Frontal cortex (tissue), 4 donors: ENCODE measurements at places on chromosomes 3 and 15. TPM values are rescaled to one million over a fixed set of nuclear protein-coding genes. Genes with fewer than 3 reads are reported as not detected.

Gene TIGIT
- not detected for total RNA-seq

Gene ATP13A5
- total RNA-seq = 0.41 TPM

Gene PRTG
- total RNA-seq = 2.4 TPM

Gene RTP1
- total RNA-seq = 0.41 TPM

Gene CCR5
- under 0.01 TPM for total RNA-seq

Gene SAMMSON
- total RNA-seq = not detected

Gene CCDC80
- total RNA-seq = 2.9 TPM

Gene GOLGA6L10
- total RNA-seq = 2.0 TPM

Gene PCNP
- total RNA-seq = 124 TPM

Gene DNAH1
- 1.2 TPM for total RNA-seq

Gene OCA2
- 4.5 TPM for total RNA-seq

Gene UBE2E1
- total RNA-seq = 112 TPM

Gene GOLGA8T
- total RNA-seq = not detected

Gene HES1
- total RNA-seq = 14.7 TPM

Gene CELSR3
- 27.7 TPM for total RNA-seq

Gene CAND2
- total RNA-seq = 11.4 TPM

Gene MUC4
- total RNA-seq = 0.41 TPM

Gene ATP13A4
- total RNA-seq = 10.2 TPM

Gene SNX33
- total RNA-seq = 1.2 TPM

Gene BCHE
- 13.9 TPM for total RNA-seq
